Cardiac ventricle fibroblast (primary cell): ENCODE measurements at places on chromosomes 6 and 20. TPM values are rescaled to one million over a fixed set of nuclear protein-coding genes. Genes with fewer than 3 reads are reported as not detected.

TINAG gene
- not detected in 2 replicates for total RNA-seq

CSTF1 gene
- 24.8 and 26.4 TPM in 2 replicates for total RNA-seq

HTR1E gene
- not detected in 2 replicates for total RNA-seq

CCM2L gene
- total RNA-seq: 0.06 TPM in 1 of 2 replicates, not detected in the other

ADGRF5 gene
- 3.8 and 5.1 TPM in 2 replicates for total RNA-seq

SLC17A9 gene
- total RNA-seq: 0.64 and 0.81 TPM in 2 replicates

RXRB gene
- total RNA-seq: 19.2 and 20.3 TPM in 2 replicates

CNKSR3 gene
- total RNA-seq: 3.3 and 6.6 TPM in 2 replicates

ZNF831 gene
- total RNA-seq: not detected in 2 replicates

CTNNBL1 gene
- 17.3 and 21.7 TPM in 2 replicates for total RNA-seq

DAAM2 gene
- 12.3 and 15.5 TPM in 2 replicates for total RNA-seq

CENPQ gene
- 2.4 and 2.7 TPM in 2 replicates for total RNA-seq

MEI4 gene
- not detected in 2 replicates for total RNA-seq

HFE gene
- total RNA-seq: 12.0 and 14.8 TPM in 2 replicates

DPPA5 gene
- total RNA-seq: not detected in 2 replicates

NFKBIL1 gene
- 21.5 and 21.6 TPM in 2 replicates for total RNA-seq

RIPOR2 gene
- total RNA-seq: 1.6 and 2.2 TPM in 2 replicates

SLC17A1 gene
- total RNA-seq: not detected in 2 replicates

MAP3K5 gene
- 7.1 and 7.5 TPM in 2 replicates for total RNA-seq

PRKN gene
- 3.4 and 8.4 TPM in 2 replicates for total RNA-seq

THBD gene
- total RNA-seq: 4.1 and 4.2 TPM in 2 replicates

CDH4 gene
- total RNA-seq: not detected in 2 replicates

KCNG1 gene
- 2.8 and 5.1 TPM in 2 replicates for total RNA-seq

VSX1 gene
- total RNA-seq: not detected in 2 replicates

TMEM200A gene
- 0.98 and 1.00 TPM in 2 replicates for total RNA-seq

TMC2 gene
- not detected in 2 replicates for total RNA-seq

TNFRSF6B gene
- total RNA-seq: 2.5 and 3.1 TPM in 2 replicates

SALL4 gene
- 0.44 TPM in 1 of 2 replicates, not detected in the other for total RNA-seq

HLA-DRB1 gene
- total RNA-seq: 0.37 TPM in 1 of 2 replicates, not detected in the other

IL17F gene
- not detected in 2 replicates for total RNA-seq

DLL1 gene
- total RNA-seq: 1.7 and 3.1 TPM in 2 replicates

DUSP15 gene
- total RNA-seq: 0.34 TPM in 1 of 2 replicates, not detected in the other

FAM217A gene
- total RNA-seq: not detected in 2 replicates

TFB1M gene
- 5.7 and 9.0 TPM in 2 replicates for total RNA-seq

TRAPPC3L gene
- total RNA-seq: 1.2 TPM in 1 of 2 replicates, not detected in the other
